ENCODE measurements at places on chromosomes 13 and 19.

DNA sequence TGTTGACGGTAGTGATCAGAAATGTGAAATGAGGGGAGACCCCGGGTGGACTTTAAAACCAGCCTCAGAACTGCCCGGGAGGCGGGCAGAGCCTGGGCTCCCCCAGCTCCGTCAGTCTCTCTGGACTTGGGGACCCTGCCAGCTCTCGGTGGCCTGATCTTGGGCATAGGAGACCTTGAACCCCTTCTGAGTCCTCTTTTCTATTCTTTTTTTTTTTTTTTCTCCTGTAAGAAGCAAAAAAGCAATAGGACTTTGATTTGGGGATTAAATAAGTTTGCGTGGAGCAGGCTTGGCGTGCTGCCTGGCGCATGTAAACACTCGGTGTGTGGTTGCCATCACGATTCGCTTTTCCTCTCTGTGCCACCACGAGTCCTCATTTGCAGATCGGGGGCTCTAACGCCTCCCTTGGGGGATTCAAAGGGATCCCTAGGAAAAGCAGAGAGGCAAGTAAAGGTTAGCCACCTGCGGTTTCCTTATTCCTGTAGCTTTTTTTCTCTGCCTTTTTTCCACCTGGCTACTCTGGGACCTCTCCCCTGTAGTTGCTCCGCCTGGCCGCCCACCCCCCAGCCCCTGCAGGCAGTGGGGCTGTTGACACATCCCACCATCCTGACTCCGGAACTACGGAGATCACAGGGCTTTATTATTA, 1.3 kb downstream of the SAFB start:
- DNase-seq: no peak

- DNase-seq: no peak
Observed at GRCh38 chr19:5567360-5567969, at the start of gene TINCR. Gene TINCR (minus strand): TSS chr19:5567953.

DNA sequence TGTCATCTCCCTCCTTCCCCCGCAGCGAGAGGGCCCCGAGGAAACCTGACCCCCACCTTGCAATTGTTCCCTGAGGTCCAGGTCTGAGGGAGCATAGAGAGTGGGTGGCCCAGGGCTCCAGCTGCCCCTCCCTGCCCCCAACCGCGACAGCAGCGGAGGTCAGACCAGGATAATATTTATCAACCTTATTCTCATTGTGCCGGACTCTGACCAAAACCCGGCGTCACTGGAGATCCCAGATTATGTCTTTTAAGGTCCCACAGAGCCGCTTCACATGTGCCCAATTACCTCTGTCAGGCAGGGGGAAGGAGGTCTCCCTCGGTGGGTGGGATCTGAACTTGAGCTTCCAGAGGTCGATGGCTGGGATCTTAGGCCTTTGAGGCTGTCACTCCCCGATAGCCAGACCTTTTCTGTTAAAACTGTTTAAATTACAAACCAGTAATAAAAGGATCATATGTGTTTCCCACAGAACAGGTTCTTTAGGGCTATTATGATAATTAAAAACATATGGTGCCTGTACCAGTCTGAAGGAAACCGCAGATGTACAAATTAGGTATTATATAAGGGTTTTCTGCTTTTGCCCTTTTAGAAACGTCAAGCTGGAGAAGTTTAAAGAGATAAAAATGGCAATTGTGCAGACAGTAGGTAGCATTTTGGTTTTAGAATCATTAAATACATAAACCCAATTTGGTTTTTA, 195.5 kb downstream of the ZNF536 start:
- no peak for DNase-seq

DNA sequence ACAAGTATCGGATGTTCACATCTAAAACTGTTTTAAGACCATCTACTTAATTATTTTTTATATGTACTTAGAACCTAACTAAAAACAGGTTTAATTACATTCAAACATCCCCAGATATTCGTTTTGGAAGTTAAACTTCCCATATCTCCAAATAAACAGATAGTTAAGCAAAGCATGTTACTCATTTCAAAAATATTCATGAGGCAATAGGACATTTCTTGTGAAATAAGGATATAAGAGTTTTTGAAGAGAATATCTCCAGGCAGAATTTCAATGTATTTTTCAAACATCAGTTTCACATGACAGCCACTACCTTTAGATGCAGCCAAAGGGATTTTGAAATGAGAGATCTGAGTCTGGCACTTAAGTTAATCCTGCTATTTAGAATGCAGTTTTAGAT, 697.5 kb downstream of the SLITRK1 start:
- no peak for DNase-seq

- no peak for DNase-seq
Observed at GRCh38 chr13:26526702-26527216, 30.7 kb upstream of the WASF3 start.

DNA sequence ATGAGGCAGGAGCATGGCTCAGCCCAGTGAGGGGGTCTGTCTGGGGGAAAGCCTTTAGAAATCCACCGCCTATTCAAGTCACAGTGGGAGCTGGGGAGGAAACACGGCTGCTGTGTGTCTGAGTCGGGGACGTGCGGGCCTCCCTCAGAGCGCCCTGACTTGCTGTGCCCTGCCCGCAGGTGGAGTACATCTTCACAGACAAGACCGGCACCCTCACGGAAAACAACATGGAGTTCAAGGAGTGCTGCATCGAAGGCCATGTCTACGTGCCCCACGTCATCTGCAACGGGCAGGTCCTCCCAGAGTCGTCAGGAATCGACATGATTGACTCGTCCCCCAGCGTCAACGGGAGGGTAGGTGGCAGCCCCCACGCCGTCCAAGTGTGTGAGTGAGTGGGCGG, 137.8 kb upstream of the MCF2L start:
- no peak for DNase-seq

DNA sequence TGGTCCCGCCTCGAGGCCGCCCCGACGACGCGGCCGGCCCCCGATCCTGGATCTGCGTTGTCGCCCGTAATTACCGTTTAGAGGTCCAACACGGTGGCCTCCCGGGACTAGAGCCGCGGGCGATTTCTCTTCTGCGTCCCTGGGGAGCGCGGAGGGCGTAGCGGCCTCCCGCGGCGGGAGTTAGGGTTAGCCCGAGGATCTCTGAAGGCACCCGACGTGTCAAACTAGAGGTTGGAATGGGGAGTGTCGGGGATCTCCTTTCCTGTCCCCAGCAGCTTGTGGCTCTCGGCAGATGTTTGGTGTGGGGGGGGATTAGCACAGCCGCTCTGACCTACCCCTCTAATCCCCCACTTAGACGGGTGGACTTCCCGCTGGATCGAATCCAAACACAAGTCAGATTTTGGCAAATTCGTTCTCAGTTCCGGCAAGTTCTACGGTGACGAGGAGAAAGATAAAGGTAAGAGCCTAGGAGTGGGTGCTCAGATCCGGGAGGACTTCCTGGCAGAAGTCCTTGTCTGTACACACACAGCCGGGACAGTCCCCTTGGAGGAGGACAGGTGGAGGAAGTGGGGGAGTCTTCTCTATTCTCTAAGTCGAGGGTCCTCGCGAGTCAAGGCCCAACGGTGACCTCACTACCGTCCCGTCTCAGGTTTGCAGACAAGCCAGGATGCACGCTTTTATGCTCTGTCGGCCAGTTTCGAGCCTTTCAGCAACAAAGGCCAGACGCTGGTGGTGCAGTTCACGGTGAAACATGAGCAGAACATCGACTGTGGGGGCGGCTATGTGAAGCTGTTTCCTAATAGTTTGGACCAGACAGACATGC, 581 bp downstream of the CALR start:
- no peak for DNase-seq

- DNase-seq: no peak
Observed at GRCh38 chr19:18634612-18635297, 2.1 kb upstream of the KLHL26 start.

DNA sequence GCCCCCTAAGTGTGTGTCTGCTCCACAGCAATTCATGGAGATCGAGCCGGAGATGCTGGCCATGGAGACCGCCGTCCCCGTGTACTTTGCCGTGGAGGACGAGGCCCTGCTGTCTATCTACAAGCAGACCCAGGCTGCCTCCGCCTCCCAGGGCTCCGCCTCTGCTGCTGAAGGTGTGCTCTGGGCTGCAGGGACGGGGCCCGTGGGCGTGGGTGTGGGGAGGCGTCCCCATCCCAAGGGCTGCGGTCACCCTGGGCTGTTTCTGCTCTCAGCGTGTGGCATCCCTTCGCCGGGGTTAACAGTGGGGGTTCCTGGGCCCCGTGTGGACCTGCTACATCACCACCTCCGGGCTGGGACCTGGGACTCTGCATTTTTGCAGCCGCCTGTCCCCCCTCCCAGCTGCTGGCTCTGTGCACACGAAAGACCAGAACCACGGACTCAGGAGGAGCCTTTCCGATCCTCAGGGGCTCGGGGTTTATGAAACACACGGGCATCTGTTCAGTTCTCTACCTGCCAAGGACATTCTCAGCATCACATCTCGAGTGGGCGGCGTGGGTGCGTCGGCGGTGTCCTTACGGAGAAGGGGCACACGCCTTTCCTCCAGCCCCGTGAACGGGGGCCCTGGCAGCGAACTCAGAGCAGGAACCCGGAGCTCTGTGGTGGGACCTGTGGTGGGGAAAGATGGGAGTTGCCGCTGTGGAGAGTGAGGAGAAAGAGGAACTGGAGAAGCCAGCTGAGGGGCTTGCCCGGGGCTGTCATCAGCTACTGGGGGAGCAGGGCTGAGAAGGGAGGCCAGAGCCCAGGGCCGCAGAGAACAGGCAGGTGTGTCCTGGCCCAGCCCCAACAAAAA, 7.8 kb downstream of the NCLN start:
- no peak for DNase-seq

DNA sequence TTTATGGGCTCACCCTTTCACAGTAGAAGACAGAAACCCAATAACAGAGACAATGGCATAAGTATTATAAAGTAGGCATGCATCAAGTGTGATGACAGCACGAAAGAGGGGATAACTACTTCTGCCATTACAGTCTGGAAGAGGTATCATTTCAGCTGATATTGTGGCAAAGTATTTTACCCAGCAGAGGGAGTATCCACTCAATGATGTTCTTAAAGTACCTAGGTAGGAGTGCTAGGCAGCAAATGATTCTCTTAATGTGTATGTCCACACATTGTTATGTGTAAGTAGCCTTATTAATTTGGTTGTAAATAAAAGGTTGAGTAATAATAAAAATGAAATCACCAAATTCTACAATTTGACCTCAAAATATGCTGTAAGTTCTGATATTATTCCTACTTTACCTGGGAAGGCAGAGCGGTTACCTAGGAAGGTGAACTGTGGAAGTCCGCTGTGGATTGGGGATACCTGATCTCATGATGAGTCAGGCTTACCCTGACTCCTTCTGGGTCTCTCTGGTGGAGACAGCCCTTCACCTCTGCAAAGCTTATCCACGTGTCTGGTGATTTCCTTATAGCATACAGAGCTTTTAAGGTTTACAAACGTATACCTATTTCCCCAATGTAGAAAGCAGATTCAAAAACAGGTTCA, 4.1 kb upstream of the UBAC2 start:
- no peak for DNase-seq
